ENCODE measurements at places on chromosomes 6 and 20.

DNA sequence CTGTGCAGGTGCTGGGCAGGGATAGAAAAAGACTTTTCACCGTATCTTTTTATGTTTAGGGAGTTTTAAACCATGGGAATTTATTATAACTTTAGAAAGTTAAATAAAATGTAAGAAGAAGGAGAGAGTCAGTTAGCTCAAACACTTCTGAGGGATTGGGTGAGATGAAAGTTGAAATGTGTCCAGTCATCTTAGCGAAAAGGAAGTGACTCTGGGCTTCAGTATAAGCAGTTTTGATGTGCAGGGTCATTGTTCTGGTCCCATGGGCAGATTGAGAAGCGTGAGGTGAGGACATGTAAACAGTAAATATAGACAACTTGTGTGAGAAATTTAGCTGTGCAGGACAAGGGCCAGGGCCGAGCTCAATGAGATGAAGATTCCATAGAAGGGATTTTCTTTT, 66.9 kb downstream of the TOX2 start:
- no peak for DNase-seq

- no peak for DNase-seq
Measured at GRCh38 chr6:166031275-166031674, 136.4 kb downstream of the TBXT start.

DNA sequence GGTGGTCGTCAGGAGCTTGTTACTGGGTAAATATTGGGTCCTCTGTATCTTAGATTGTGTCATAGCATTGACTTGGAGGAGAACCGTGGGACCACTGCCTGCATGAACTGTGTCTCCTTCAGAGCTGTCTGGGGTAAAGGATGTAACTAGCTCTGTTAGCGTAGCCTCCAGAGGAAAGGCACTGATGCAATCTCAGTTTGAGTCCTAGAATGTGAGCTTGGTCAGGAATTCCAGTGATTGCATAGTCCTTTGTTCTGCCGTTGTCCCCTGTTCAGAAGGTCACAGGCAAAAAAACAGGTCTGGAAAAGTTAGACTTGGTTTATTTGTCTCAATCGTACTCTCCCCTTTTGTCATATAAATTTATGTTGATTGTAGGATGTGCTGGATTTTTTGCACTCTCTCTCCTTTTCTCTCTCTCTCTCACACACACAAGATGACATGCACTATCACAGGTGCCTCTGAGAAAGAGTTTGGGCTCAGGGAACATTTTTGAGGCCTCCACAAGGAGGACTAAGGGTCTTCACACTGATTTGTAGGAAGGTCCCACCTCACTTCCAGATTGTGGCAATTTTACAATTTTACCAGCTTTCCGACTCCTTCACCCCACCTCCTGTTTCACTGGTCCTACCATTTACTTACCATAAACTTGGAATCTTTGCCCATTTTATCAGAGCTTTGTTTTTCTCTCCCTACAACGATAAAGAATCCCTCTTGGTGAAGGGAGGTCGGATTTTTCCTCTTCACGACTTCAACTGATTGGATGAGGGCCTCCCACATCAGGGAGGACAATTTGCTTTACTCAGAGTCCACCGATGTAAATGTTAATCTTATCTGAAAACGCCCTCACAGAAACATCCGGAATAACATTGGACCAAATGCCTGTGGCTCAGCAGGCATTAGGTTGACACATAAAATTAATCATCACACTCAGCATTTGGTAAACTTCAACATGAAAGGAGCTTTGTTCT, 7.0 kb upstream of the DACT2 start:
- no peak for DNase-seq

DNA sequence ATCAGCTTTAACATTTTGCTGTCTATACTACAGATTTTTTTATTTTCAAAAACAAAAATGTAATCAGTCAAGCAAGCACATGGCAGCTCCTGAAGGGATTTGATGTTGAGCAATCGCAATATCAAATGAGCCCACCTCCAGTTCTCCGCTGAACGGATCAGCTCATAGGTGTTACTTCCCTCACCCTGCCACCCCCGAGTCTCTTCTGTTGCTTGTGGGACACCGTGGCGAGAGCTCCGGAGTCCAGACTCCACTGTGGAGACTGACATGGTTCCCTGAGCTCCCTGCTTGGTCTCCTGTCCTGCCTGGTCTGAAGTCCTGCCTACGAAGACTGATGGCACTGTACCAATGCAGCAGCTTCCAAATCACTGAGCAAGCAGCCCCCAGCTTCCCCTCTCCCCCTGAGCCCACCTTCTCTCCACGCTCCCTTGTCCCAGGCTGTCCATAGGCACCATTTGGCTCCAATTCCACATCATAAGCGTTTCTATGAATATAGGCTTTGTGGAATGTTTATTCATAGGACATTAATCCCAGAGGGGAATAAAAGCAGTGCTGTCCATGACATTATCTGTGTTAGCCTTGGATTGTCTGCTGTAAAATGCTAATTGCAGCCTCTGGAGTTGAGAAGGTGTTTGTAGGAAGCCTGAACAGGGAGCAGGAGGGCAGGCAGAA, 162.2 kb downstream of the LY86 start:
- DNase-seq, result no peak

DNA sequence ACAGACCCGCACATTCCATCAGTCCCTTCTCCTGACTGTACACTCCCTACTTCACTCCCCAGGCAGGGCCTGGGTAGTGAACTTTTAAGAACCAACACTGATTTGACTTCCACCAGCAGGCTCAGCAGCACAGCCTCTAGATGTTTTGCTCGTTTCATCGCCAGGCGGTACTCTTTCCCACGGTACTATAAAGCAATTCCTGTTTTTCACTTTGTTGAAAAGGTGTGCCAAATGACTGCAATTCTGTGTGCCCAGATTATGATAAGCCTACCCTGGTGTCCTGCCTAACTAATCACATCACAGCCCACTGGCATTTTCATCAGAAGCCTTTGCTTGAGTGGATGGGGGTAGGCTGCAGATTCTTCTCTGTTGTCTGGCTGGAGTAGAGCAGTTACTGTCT, 12.9 kb upstream of the WTAP start:
- no peak for DNase-seq

- no peak for DNase-seq
Measured at GRCh38 chr20:37361336-37361735, 15.4 kb downstream of the SRC start.

- peak; percentile 29 for DNase-seq
Measured at GRCh38 chr6:105135056-105135455, 44.8 kb downstream of the POPDC3 start.

- no peak for DNase-seq
Measured at GRCh38 chr6:14910692-14911547, 334.9 kb upstream of the JARID2 start.

GRCh38 chr6:97316978-97317377, 34.0 kb upstream of the MMS22L start:
- DNase-seq, result no peak

GRCh38 chr6:123467392-123467791, 169.4 kb downstream of the TRDN start:
- DNase-seq, result no peak

DNA sequence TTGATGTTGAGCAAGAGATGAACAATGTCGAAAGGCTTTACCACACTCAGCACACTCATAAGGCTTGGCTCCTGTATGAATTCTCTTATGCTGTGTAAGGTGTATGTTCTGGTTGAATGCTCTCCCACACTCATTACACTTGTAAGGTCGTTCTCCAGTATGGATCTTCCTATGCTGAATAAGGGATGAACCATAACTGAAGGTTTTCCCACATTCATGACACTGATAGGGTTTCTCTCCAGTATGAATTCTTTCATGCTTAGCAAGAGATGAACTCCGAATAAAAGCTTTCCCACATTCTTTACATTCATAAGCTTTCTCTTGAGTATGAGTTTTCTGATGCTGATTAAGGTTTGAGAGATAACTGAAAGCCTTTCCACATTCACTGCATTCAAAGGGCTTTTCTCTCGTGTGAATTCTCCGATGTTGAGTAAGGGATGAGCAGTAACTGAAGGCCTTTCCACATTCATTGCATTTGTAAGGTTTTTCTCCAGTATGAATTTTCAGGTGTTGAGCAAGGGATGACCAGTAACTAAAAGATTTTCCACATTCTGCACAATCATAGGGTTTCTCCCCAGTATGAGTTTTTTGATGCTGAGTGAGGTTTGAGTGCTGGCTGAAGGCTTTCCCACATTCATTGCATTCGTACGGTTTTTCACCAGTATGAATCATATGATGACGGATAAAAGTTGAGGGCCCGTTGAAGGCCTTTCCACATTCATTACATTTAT, 21.1 kb downstream of the ZNF184 start:
- no peak for DNase-seq

DNA sequence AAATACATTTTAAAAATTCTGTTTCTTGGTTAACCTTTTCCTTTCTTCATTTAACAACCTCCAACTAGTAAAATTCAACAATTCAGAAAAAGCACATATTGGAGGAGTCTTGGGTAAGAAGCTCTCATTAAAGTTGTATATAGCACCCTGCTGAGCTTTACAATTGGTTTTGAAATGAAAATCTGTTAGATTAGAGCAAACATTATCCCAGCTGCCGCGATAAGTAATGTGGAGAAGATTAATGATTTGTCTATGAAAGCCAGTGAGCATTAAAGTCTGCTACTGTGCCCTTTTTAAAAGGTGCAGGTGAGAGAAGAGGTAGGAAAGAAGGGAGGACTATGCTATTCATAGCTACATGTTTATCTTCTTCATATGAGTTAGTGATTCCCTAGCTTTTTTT, 201.5 kb downstream of the ZFAND3 start:
- no peak for DNase-seq

- no peak for DNase-seq
Measured at GRCh38 chr6:131631625-131632289, 3.7 kb upstream of the MED23 start.

DNA sequence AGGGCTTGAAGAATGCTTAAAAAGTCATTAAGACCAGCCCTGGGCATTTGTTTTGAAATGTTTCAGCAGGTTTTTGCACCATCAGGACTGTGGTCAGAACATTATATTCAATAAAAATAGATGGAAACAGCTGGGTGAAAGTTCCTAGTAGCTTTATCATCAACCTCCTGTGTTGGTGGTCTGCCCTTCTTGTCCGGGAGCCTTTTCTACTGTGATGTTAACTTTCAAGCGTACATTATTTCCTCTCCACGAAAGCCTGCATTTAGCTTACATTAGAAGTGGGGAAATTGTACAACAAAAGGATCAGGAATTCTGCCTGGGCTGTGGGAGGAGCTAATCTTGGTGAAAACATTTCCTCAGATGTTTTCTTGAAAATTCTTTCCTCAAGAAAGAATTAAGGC, 71.1 kb downstream of the LAMA4 start:
- DNase-seq, result no peak
